ENCODE measurements at places on chromosomes 5 and 9.

DNA sequence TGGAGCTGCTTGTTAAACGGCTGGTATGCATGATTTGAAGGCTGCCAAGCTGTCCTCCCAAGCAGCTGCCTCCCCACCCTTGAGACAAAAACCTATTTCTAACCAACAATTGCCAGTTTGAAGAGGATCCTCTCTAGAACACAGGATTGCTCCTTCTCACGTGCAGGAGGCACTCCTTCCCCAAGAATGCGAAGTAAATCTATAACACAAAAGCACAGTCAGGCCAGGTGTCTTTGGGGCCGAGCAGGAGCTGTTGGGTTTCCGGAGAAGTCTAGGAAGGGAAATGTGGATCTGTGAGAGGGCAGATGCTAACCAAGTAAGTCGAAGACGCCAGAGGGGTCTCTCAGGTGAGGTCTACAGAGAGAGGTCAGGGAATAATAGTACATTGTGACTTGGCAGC, 35.4 kb upstream of the GNPDA1 start:
- DNase-seq: no peak

GRCh38 chr5:146852089-146852488, 26.5 kb downstream of the PPP2R2B start:
- no peak for DNase-seq

- DNase-seq: no peak
Observed at GRCh38 chr5:179271428-179271734, 73.9 kb downstream of the ADAMTS2 start.

GRCh38 chr9:132739710-132740310, 69.5 kb downstream of the GTF3C4 start:
- no peak for DNase-seq

DNA sequence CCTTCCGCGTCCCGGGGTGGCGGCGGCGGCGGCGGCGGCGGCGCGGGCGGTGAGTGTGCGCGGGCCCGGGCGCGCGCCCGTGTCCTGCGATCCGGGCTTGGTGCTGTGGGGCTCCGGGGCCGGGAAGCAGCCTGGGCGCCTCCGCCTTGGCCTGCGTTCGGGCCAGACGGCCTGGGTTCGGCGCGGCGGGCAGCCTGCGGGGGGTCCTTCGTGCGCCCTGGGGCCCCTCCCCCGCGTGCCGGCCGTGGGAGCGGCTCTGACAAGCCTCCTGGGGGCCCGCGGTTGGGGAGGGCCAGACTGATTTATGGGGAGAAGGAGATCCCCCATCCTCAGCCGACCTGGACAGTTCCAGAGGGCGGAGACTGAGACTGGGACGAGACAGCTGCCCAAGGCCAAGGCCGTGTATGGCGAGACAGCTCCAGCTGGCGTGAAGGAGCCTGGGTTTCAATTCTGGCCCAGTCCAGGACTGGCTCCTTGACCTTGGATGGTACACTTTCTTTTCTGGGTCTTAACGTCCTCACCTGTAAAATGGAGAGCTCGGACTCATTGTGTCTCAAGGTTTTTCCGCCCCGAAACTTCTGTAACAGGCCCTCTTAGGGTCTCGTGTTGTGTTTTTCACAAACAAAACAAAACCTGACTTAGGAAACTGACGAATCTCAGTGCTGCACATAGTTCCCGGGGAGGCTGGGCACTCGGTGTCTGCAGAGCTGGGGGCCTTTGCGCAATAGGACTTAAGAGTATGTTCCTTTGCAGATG, 603 bp downstream of the TMEM268 start:
- no peak for DNase-seq

DNA sequence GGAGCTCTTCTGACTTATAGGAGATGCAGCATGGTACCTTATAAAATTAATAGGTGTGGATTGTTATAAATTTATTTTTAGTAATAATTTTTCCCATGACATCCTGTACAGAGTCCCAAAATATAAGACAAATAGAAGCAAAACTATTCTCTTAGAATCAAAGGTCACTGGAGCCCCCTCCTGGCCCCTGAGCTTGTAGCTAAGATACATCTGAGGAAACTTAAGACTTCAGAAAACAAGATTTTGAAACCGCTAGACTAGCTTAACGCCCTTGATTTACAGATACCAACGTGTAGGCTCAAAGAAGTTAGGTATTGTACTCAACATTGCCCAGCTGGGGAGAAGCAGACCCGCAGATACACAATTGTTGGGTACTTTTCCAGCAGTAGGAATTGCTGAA, 45.7 kb upstream of the KCNN2 start:
- DNase-seq: no peak

GRCh38 chr9:88782931-88783710, 208.1 kb upstream of the S1PR3 start:
- no peak for DNase-seq

DNA sequence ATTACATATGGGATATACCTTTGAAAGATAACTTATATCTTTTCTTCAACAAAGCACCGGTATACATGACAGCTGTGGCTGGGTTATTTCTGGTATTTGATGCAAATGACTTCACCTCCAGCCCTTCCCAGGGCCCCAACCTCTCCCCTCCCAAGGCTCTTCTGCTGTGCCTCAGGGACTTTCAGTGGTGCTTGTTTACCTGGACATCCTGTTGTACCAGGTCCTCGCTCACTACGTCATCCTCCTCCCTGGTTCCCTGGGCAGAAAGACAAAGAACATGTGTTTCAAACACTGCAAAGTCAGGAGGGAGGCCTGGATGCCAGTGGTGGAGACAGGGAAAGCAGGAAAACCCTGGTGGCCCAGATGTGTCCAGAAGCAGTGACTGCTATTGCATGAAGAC, 23.4 kb downstream of the ANXA6 start:
- DNase-seq: no peak

- DNase-seq: no peak
Observed at GRCh38 chr5:142283304-142283703, 41.5 kb downstream of the SPRY4 start.

DNA sequence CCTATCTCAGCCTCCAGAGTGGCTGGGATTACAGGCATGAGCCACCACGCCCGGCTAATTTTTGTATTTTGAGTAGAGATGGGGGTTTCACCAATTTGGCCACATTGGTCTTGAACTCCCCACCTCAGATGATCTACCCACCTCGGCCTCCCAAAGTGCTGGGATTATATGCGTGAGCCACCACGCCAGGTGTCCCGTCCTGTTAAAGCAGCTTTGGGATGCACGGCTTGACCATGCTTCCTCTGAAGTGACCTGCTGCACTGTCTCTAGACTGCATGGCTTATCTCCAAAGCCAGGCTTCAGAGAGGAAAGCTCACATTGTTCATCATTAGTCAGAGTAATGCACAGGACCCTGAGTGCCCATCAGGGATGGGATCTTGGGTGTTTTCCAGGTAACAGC, 45.4 kb downstream of the SEMA4D start:
- no peak for DNase-seq

GRCh38 chr5:103582364-103582763, 19.8 kb upstream of the NUDT12 start:
- DNase-seq: no peak

DNA sequence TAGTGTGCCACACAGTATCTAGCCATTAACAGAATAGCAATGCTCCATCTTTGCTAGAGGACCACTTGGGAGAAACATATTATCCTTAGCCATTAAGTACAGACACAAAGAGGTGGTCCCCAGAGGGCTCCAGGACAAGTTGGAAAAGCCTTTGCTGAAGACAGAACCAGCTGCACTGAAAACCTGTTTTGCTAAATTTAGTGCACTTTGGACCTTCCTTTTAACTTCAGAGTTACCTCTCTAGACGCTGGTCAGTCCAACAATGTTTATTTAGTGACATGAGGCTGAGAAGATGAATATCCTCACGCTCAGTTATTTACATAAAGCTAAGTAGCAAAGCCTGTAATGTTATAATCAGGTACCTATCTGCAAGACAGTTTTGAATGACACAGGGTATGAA, 265.0 kb upstream of the ZNF608 start:
- no peak for DNase-seq

- DNase-seq: no peak
Observed at GRCh38 chr9:126057121-126057825, 269.4 kb upstream of the MVB12B start.

- no peak for DNase-seq
Observed at GRCh38 chr5:44511596-44511995, 122.4 kb upstream of the FGF10 start.

DNA sequence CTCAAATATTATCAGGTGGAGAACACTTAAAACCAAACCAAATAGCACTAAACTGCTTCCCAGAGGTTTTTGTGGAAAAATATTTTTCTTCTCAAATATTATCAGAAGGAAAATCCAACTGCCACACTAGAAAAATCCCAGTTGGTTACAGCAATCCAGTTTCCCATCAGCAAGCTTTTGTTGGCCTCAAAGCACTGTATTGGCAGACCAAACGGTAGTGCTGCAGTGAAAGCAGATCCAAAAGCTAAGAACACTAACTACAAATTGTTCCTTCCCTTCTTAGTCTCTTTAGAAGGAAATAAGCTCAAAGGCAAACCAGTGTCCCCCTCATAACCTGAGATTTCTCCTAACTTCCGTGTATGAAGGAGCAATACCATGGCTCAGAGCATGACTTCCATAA, 105.3 kb downstream of the TRIM36 start:
- no peak for DNase-seq

DNA sequence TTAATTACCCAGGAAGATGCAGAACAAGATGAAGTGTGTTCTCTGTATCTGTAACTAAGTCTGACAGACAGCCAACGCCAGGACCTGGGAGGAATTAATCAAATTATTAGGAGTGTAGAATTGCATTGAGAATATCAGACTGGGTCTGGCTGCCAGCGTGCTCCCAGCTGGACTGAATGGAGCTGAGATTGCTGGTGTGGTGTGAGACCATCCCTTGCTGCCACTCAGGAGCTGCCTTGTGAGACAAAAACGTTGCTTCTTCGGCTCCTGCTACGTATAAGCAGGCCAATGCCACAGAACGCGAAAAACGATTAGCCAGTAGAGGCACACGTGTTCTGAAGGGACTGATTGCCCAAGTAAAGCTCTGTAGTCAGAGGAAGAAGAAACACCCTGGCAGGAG, 66.8 kb downstream of the AMBP start:
- DNase-seq: no peak

Measured in activated CD4-positive, alpha-beta T cell treated with anti-CD3 and anti-CD28 coated beads, Interleukin-2, amount 50 U/mL, for 24 hours (primary cell).